Fibroblast of skin of back (primary cell): ENCODE measurements at places on chromosomes 3 and 15.

DNA sequence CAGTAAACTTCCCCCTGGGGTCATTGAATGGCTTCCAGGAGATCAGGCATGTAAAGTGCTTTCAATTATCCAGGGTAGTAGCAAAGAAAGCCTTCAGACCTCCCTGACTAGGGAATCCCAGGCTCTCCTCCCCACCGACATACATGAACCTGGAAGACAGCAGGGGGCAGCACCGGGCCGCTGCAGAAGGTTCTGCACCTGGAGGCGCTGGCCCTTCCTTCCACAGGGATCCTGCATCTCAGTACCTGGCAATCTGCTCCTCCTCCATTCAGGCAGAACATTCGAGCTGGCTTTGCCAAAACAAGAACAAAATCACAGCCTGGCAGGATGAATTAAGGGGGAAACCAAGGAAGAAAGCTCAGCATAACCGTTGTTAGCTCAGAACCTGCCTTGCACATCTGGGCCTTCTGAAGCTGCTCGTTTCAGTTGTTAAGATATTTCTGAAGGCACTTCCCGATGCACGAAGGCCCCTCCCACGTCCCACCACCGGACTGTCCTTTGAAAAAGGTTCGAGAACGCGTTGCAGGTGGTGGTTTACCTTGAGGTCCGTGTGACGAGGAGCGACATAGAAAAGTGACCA lies 237.7 kb downstream of the SLCO3A1 start:
- DNase-seq: peak; percentile 19

DNA sequence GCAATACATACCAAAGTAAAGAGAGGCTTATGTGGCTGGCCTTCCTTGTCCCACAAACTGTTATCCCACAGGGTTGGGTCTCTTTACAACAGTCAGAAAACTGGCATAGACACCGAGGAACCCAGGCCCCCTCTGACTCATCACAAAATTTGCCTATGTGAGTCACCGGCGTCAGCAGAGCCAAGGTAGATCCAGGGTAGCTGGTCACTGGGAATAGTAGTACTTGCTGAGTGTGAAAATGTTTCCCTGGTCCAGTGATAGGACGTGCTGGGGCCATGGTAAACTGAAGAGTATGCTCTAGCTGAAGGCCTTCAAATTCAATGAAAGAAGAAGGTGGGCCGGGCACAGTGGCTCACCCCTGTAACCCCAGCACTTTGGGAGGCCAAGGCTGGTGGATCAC lies 27.1 kb upstream of the SKIL start:
- DNase-seq: peak; percentile 28

DNA sequence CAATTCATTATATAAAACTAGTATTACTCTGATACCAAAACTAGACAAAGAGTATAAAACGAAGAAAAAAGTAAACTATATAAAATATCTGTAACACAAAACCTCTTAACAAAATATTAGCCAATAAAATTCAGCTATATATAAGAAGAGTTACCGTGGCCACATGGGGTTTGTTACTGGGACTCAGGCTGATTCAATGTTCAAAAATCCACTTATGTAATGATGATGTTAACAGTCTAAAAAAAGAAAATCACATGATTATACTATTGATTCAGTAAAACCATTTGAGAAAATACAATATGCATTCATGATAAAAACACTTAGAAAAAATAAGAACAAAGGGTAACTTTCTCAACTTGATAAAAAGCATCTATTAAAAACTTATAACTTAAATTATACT lies 18.3 kb downstream of the P2RY1 start:
- peak; percentile 56 for DNase-seq

- no peak for DNase-seq
These were observed 475 bp downstream of the FAM107A start for GRCh38 chr3:58576716-58577115.

DNA sequence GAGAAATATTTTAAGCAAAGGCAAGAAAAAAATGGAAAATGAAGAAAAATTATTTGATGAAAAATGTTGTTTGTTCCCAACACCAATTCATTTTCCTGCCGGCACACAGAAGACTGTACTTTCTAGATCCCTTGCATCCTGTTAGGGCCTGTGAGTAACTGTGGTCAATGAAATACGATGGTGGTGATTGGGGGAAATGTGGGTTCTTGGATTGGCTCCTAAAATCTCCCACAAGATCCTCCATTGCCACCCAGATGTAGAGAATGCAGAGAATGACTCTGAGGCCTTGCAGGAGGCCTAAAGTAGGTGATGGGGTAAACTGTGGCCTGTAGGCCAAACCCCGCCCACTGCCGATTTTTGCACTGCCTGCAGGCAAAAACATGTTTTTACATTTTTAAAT lies 46.3 kb upstream of the C3orf70 start:
- DNase-seq: no peak

DNA sequence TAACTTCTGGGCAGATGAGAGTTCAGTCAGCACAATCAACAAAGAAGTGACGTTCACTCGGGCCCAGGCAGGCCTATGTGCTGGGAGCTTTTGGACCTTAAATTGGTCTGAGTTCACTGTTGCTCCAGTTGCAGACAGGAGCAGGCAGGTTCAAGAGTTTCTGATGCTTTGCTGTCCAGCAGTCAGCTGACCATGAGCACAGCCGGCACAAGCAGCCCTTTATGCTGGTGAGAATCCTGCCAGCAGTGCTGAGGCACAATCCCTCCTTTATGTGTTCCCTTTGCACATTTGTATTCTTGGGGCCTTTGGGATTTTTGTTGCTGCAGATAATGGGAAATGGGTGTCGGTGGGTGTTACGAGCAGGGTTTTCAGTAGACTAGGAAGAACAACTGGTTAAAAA lies 81.2 kb upstream of the GOLGA8J start:
- DNase-seq: no peak

DNA sequence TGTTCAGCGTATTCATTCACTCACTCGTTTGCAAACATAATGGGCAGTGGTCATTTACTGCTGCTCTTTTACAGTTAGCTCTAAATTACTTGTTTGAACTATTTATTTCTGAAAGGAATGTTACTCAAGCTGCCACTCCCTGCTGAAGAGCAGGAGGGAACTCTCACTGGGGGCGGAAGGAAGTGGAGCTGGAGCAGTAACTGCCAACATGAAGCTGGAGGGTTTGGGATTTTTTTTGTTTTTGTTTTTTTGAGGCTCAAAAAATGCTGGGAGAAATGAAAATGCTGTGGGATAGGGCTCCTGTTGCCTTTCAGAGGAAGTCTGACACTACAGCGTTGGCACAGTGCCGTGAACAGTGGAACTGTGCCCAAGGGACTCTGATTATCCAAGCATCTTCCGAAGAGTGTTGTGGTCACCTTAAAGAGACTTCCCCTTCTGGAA lies 44.1 kb downstream of the SENP2 start:
- DNase-seq: peak; percentile 61

DNA sequence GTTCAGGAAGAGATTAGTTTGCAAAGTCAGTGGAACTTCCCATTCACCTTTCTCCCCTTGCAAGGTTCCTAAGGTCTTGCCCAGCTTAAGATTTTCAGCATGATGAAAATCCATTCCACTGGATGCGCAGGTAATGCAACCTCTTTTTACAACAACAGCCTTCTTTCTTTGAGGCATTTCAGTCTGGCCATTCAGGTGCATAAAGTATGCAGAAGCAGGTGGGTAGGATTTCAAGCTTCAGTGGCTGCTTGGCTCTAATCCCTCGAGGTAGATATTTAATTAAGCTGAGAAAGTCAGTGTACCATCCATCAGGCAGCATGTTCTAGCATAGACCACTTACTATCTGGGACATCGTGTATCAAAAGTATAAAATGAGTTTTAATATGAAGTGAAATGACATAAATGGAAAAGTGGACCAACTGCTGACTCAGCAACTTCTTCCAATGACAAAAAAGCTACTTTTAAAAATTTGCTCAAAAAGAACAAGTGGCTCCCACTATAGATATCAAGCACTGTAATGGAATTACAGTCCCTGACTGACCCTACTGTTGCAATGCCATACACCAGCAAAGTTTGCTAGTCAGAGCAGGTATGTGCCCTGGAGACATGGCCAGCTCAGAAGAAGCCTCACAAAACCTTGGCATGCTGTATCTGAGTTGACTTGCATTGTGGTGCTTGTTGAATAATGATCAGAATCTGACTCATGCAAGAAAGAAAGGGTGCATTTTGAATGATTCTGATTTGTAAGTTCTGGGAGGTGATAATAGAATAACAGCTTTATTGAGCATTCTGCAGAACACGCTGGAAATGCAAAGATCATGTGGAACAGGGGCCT lies 459.9 kb upstream of the MCTP2 start:
- no peak for DNase-seq

- peak; percentile 89 for DNase-seq
These were observed 112.7 kb downstream of the CHSY1 start for GRCh38 chr15:101138913-101139880.

GRCh38 chr3:15903164-15903563 lies 105.4 kb upstream of the ANKRD28 start:
- DNase-seq: no peak

GRCh38 chr15:93307513-93307912 lies 218.5 kb upstream of the RGMA start:
- DNase-seq: no peak

GRCh38 chr3:8255725-8256124 lies 245.9 kb upstream of the LMCD1 start:
- no peak for DNase-seq

- no peak for DNase-seq
These were observed 48.5 kb downstream of the GPR171 start for GRCh38 chr3:151154566-151154965.

DNA sequence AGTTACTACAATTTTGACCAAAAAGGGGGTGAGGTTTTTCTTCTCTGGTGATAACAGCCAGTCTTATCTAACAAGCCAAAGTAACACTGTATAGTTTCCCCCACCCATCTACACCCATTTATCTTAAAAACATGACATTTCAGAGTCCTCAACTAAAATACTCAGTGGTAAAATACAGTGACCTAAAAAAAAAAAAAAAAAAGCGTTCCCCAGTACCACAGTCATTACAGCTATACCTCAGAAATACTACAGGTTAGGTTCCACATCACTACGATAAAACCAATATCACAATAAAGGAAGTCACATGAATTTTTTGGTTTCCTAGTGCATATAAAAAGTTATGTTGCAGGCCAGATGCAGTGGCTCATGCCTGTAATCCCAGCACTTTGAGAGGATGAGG lies 13.8 kb downstream of the DENND4A start:
- no peak for DNase-seq

DNA sequence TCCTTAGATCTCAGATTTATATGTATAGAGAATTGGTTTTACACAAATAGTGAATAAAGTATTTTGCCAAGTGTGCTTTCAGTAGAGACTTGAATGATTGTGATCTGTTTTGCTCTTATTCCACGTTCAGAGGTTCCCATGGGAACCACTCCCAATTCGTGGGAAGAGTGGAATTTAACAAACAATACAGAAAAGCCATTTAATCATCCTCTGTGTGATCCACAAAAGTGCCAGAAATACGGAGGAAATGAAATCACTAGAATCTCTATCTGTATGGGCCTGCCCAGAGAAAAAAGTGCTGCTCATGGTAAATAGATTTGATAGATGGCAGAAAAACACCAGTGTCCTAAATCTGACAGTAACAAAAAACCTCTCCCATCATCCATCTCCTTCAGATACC lies 56.0 kb downstream of the CNTN4 start:
- DNase-seq: peak; percentile 44

- no peak for DNase-seq
These were observed 19.9 kb upstream of the BFSP2 start for GRCh38 chr3:133379926-133380325.

DNA sequence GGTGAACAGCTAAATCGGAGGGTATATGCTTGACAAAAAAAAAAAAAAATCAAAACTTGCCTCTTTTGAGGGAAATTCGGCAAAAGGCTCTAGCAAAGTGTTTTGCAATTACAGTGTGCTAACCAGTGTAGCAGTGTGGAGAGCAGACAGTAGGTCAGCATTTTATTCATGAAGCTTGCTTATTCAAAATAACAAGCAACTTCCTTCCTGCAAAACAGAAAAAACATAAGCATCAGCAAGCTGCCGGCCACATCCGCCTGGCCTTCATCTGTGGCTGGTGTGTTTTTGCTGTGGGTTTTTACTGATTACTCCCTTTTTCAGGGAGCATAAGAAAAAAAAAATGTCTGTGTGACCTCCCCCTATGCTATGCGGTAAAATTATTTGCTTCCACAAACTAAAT lies 434.1 kb downstream of the OCA2 start:
- no peak for DNase-seq

- DNase-seq: peak; percentile 81
These were observed 276.8 kb downstream of the ULK4 start for GRCh38 chr3:41684797-41685735.

DNA sequence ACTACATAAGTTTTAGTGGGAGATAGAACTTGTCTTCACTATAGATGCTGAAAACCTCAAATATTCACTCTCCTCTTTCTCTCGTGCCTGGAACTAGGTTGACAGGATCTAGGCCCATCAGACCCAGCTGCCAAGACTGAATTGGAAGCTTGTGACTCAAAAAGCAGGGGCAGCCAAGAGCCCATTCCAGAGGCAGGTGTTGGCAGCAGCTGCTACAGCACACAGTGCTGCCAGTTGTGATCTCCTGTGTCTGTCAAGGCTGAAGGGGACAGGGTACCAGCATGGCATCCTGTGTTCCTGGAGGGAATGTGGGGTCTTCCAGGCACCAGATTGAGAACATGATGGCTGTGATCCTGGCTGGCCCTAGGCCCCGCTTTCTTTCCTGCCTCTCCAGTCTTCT lies 92.5 kb upstream of the MB21D2 start:
- DNase-seq: no peak

DNA sequence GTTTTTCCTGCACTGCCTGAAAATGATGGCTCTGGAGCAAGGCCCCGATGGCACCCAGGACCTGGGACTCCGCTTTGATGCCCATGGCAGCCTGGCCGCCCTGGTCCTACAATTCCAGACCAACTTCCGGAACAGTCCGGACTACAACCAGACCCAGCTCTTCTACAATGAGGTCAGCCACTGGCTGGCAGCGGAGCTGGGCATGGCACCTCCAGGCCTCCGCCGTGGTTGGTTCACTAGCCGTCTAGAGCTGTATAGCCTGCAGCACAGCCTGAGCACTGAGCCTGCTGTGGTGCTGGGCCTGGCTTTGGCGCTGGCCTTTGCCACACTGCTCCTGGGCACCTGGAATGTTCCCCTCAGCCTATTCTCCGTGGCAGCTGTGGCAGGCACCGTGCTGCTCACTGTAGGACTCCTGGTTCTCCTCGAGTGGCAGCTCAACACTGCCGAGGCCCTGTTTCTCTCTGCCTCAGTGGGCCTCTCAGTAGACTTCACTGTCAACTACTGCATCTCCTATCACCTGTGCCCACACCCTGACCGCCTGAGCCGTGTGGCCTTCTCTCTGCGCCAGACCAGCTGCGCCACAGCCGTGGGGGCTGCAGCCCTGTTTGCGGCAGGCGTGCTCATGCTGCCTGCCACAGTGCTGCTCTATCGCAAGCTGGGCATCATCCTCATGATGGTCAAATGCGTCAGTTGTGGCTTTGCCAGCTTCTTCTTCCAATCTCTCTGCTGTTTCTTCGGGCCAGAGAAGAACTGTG lies 10.9 kb downstream of the DISP2 start:
- DNase-seq: no peak

- no peak for DNase-seq
These were observed 197.5 kb upstream of the NSMCE3 start for GRCh38 chr15:29467091-29467490.

- DNase-seq: peak; percentile 61
These were observed 3.1 kb downstream of the MYLK start for GRCh38 chr3:123880998-123881561.
